ENCODE measurements at places on chromosomes 12 and 14. TPM values are rescaled to one million over a fixed set of nuclear protein-coding genes. Genes with fewer than 3 reads are reported as not detected.

Gene KRT86
- total RNA-seq: not detected

Gene RPGRIP1
- total RNA-seq: 0.41 TPM

Gene RILPL2
- 1.4 TPM for total RNA-seq

Gene ZNF605
- total RNA-seq: 18.9 TPM

Gene OR11G2
- not detected for total RNA-seq

Gene NFE2
- total RNA-seq: 4.3 TPM

Gene SIVA1
- 223 TPM for total RNA-seq

Gene ARMH4
- 18.2 TPM for total RNA-seq

Gene SLC25A47
- not detected for total RNA-seq

Gene KNTC1
- total RNA-seq: 28.5 TPM

Gene LRP10
- 30.5 TPM for total RNA-seq

Gene GNG2
- 45.1 TPM for total RNA-seq

Gene SMARCC2
- total RNA-seq: 49.0 TPM

GRCh38 chr12:21837847-21838246 lies 63.3 kb upstream of the KCNJ8 start:
- DNase-seq: no peak

DNA sequence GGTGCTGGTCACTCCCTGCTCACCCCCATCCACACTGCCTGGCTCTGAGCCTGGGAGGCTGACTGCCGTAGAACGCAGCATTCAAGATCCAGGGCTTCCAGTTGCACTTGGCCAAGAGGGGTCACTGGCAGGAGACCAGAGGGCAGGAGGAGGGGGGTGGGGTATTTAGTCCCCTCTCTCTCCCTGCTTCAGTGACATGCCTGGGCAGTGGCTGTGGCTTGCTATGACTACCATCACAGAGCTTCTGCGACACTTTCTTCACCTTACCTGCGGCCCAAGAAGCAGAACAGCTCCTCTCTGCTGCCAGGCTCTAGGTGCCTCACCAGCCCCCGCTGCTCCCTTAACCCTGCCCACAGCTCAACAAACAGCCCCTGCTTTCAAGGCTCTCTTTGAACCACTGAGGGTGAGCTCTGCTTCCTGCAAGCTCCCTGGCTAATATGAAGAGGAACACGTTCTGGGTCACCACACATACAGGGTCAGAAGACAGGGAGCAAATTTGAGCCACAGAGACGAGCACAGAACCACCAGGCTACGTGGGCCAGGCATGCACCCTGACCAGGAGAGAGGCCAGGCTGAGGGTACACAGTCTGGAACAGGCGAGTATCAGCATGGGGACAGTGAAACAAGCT lies 55.7 kb downstream of the ITPK1 start:
- DNase-seq: no peak

DNA sequence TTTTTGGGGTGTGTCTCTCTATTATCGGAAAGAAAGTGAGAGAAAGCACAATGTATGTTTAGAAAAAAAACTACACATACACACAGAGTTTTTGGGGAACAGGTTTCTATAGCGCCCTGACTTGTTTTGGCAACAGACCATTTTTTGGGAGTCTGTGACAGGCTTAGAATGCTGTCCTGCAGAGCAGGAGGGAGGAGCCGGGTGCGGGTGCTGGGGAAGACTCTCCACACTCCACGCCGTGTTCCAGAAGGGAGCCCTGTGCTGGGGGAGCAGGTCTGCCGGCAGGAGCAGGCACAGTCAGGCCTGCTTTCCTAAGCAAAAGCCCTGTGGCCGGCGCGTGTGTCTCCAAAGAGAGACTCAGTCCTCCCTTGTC lies 26.5 kb downstream of the CD9 start:
- DNase-seq: peak; percentile 65

GRCh38 chr14:30874120-30874998 lies at the start of gene COCH:
Gene COCH, plus strand, starts transcription at chr14:30874559. Its CDS starts 380 bp downstream, at chr14:30874939.
- peak; percentile 52 for DNase-seq

GRCh38 chr14:104221636-104222369 lies 83.4 kb downstream of the KIF26A start:
- DNase-seq: no peak

- peak; percentile 68 for DNase-seq
Observed at GRCh38 chr14:36070031-36070719, 106.3 kb downstream of the PTCSC3 start.

- no peak for DNase-seq
Observed at GRCh38 chr12:15472036-15472435, 149.7 kb downstream of the PTPRO start.

- DNase-seq: peak; percentile 16
Observed at GRCh38 chr12:89789862-89790261, 81.2 kb upstream of the ATP2B1 start.

DNA sequence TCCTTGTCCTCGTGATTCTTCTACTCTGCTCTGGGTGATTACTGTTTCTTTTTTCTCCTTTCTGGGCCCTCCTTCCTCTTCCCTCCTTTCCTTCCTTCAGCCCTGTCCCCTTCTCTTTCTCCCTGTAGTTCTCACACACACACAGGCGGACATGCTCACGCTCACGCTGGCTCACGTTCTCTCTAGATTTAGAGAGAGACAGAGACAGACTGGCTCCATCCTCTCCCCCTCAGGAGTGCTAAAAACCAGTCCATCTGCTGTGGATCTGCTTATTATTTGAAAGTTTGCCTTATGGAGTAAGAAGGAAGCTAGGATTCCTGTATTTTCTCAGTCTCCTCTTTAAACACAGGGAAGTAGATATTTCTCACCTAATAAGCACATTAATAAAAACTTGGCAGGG lies 48.1 kb downstream of the KCNA1 start:
- DNase-seq: no peak

DNA sequence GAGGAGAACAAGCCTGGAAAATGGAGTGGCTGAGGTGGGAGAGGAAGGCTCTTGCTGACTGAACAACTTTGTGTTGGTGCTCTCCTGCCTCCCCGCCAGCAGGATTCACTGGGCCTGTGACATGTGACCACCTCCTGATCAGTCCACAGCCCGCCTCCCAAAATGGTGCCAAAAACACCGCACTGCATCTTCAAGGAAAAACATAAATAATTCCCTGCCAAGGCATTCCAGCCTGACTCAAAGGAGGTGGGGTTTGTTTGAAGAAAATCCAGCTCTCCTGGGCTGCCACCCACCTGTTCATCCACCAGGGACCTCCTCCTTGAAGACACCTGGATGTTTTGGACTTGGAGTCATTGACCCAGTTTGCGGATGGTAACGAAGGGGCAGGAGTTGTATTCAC lies 83.8 kb upstream of the PIWIL1 start:
- DNase-seq: no peak

DNA sequence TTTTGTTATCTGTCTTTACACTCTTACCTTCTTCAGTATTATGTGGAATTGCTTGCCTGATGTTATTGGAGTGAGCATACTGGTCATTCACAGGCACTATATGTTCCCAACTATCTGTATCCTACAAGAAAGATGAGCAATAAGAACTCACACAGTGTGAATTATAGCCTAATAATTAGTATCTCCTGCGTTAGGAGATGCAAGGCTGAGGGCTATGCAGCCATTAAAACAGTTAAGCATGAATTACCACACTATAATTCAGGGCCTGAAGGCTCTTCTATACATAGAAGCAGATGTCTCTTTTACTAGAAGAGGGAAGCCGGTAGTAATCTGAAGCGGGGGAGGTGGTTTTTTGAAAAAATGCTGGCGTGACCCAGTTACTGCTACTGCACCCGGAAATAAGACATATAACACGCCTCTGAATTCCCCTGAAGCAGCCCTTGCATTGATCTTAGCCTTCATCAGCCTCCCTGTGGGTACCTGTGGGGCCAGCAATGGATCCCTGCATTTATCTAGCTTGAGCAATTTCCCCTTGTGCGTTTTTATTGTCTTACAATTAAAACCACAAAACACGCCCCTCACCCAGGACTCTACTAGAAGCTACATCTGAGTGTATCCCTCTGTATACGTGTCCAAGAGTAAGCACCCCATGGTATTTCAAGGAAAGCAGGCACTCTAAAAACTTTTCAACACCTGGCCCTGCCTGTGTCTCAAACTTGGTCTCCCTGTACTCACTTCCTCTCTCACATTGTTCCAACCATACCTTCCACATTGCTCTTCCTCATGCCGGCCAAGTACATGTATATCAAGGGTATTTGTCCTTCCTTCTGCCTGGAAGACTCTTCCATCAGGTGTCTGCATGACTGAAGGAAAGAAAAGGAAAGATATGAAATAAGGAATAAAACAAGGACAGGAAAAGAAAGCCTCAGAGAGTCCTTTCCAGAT lies 210.9 kb upstream of the ARID2 start:
- DNase-seq: no peak

GRCh38 chr14:44662250-44662891 lies 155.3 kb upstream of the FSCB start:
- DNase-seq: no peak

DNA sequence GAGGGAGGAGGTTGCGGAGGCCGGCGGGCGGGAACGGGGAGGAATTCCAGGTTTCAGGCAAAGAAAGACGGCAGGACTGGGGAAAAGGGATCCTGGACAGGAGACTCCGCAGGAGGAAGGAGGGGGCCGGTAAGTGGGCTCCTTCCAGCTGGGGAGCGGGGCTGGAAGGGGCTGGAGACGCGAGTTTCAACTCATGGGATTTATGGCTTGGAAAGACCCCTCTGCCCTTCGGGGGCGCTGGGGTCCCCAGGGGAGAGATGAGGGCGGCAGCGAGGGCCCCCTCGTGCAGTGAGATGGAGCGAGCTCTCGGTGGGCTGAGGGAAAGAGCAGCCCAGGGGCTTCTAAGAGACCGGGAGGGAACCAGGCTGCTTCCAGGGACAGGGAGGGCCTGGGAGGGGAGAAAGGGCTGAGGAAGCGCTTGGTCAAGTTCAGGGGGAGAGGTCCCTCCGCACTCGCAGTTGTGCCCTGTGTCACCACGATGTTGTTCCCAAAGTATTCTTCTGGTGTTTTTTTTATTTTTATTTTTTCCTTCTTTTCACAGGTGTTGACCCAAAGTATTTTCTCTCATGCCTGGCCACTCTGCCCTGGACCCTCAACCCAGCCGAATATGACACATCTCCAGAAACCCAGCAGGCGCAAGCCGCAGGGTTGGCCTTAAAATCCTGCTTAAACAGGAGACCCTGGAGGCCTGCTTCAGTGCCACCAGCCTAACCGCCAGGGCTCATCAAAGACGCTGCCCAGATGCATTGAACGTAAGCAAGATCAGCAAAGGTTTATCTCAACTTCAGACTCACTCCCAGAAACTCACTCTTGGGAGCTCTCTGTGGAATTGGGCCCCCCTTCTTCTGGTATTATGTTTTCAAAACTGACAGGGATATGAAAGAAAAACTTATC lies 16.1 kb downstream of the TNFAIP2 start:
- no peak for DNase-seq

DNA sequence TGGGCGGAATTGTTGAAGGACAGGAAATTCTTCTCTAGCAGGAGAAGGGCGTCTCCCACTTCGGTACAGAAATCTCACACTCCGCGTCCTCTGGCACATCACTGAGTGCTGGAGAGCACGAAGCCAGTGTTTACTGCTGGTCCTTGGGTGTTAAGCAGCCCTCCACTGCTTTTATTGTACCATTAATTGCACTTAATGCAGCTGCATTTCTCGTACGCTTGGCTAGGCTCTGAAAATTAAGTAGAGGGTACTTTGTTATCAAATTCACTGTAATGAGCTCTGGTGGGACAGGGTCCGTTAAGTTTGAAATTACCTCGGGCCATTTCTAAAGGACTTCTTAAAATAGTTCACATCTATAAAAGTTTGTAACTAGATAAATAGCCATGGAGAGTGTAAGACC lies 411.2 kb downstream of the NPAS3 start:
- DNase-seq: peak; percentile 17

DNA sequence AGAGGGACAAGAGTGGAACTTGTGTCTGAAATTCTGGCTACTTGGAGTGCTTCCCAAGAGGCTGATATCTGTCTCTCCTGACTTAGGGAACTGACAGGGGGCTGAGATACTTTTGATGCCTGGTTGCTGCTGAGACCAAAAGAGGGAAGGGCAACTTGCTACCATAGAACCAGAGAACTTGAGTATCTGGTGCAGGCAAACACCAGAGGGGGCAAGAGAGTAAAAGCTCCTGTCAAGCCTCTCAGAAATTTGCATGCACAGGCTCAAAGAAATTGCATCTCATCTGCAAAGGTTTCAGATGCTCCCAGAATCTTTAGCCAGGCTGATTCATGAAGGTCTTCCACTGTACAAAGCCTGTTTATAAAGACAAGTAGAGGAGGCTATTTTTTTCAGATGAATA lies 391.3 kb upstream of the FOXG1 start:
- DNase-seq: peak; percentile 14

DNA sequence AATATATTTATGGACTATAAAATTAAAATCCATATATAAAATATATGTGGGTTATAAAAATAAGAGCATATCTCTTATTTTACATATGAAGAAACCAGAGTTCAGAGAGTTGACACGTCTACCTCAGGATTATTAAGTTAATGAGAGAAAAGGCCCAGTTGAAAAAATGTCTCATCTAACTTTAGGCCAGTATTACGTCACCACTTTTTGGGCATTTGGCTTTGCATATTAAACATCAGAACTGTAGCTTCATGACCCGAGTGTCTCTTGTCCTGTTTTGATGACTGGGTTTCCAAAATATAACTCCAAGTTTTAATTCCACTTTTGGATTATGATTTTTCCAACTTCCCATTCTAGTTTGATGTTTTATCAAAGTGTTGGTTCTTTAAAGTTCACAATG lies 1026.1 kb downstream of the SLC6A15 start:
- no peak for DNase-seq

DNA sequence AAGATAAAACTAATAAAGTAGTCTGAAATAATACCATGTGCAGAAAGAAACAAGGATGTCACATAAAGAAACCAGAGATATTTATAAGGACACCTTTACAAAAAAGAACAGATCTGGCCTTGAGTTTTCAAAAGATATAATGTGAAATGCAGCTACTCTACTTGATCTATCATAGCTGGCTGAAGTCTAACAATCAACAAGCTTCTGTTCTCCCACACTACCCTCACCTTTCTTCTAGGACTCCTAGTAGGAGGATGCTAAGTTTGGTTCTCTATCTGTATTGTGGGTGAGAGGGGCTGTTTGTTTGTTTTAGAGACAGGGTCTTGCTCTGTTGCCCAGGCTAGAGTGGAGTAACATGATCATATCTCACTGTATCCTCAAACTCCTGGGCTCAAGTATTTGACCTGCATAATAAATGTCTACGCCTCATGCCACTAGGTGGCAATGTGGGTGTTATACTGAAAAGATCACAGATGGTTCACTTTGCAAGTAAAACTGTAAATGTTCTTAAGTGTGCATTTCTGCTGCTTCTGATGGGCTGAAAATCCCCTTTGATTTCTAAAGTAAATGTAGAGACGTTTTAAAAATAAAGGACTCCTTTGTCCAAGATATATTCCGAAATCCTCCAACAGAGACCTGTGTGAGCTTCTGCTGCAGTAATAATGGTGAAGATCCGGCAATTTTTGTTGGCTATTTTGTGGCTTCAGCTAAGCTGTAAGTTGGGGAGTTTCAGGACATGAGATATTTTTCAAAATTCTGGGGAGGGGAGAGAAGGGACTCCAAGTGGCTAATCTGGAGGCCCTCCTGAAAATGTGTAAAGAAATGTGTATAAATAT lies 269.3 kb downstream of the DAD1 start:
- DNase-seq: peak; percentile 81
